ENCODE measurements at places on chromosomes 5 and 9.

- no peak for DNase-seq
These were observed 55.0 kb downstream of the ARHGEF37 start for GRCh38 chr5:149636191-149636860.

DNA sequence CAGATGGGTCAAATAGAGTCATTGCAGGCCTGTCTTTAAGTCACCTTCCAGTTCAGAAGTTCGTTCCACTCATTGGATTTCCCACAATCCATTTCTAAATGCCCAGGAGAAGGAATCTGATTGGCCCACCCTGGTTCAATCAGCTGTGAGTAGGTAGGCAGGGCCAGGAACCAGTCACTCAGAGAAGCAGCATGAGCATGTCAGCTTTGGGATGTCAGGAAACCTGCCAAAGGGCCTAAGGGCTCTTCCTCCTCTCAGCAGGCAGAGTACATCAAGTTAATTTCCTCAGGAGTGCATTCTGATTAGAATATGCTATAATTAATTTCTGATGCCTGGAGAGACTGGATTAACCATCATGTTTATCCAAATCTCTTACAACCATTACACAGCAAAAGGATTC, 412.9 kb upstream of the CCNH start:
- no peak for DNase-seq

GRCh38 chr5:35644543-35644942, 26.9 kb downstream of the SPEF2 start:
- no peak for DNase-seq

DNA sequence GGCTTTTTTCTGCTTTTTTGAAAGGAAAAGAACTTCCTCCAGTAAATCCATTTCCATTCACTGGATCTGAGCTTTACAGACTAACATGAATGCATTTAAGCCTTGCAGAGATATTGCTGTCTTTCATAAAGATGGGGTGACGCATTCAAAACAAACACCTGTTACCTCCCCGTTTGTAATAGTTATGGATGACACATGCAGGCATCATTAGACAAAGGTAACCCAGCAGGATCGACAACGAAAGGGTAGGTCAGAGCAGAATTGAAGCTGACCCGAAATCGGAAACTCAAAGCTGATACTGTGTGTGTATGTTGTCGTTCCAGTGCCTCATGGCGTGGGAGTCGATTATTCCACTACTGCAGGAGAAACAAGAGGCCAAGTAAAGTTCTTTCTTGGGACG, 22.2 kb downstream of the SLC46A2 start:
- DNase-seq: no peak
